Naive B cell (primary cell): ENCODE measurements at places on chromosomes 2 and 18. TPM values are rescaled to one million over a fixed set of nuclear protein-coding genes. Genes with fewer than 3 reads are reported as not detected.
A peak's percentile ranks its signal among the peaks of the same experiment; 100 is the strongest.

DNA sequence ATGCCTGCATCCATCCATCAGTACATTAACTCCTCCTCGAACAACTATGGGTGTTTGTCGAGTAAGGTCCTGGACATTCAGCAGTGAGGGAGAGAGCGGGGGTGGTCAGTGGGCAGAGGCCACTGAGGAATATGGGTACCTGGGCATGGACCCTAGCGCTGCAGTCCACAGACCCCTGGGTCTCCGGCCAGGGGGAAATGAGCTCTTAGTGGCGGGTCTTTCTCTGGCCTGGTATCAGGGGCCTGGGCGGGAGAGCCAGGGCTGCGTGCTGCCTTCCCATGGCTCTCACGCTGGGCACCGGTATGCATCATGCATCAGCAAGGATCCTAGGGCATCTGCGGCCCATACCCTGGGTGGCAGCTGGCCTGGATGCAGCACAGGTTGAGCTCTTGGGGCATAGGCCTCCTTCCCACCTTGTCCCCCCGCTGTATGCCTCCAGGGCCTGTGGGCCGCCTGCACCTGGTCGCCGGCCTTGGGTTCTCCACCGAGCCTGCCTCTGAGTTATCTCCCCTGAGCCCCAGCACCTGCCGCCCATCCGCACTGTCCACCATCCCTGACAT, 1.3 kb upstream of the MOCOS start:
- H3K27ac ChIP-seq, result peak overlapping the region; percentile 58
- H3K27me3 ChIP-seq, result peaks cover 26% of the 10 kb centered on the region
- peak overlapping the region; percentile 89 for H3K4me3 ChIP-seq

DNA sequence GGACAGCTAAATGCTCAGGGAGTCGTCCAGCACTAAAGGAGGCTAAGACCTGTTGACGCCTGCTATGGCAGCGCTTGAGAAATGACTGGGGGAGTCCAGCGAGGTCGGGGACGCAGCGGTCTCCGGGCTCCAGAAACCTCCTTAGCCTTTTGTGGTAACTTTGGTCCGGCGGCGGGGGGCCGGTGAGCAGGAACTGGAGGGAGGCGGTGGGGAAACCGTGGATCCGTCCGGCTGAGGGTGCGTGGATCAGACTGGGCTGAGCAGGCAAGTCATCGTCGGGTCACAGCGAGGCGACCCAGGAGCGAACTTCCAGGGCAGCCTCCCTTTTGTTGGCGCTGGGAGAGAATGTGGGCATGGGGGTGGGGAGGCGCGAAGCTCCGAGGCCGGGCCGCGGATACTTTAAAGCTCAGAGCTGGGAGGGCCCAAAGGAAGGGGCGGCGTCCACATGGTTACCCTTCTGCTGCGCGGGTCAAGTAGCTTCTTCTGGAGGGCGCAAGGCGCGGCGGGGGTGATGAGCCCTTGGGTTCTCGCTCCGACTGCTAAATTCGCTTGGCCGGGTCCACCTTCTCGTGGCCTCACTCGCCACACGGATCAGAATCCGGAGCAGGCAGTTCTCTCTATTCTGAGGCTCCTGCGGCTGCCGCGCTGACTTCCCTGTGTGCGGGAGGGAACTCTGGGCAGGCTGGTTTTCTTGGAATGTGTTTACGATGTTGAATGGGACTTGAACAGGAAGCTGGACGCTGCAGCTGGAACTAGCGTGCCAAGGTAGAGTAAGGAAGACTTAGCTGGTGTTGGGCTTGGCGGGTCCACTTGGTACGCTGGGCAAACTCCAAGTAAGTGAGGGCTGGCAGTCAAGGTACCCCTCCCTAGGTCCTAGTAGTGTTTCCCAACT, 920 bp downstream of the GULP1 start:
- no peak overlapping the region for H3K27ac ChIP-seq
- peaks cover 5% of the 10 kb centered on the region for H3K4me1 ChIP-seq
- H3K4me3 ChIP-seq, result no peak overlapping the region
- peaks cover 7% of the 10 kb centered on the region for H3K36me3 ChIP-seq

- peaks cover 9% of the 10 kb centered on the region for H3K27me3 ChIP-seq
- H3K4me1 ChIP-seq, result peaks cover 29% of the 10 kb centered on the region
- H3K27ac ChIP-seq, result no peak overlapping the region
- H3K4me3 ChIP-seq, result no peak overlapping the region
- DNase-seq, result no peak
Measured at GRCh38 chr2:24788816-24789215, 4.4 kb downstream of the PTRHD1 start.

- H3K4me1 ChIP-seq, result peaks cover 78% of the 10 kb centered on the region
- peak overlapping the region; percentile 72 for H3K4me3 ChIP-seq
- no peaks in the 10 kb centered on the region for H3K36me3 ChIP-seq
- DNase-seq, result peak; percentile 71
- H3K27ac ChIP-seq, result peak overlapping the region; percentile 96
Measured at GRCh38 chr2:109213646-109214433, 84.8 kb downstream of the SH3RF3 start.

DNA sequence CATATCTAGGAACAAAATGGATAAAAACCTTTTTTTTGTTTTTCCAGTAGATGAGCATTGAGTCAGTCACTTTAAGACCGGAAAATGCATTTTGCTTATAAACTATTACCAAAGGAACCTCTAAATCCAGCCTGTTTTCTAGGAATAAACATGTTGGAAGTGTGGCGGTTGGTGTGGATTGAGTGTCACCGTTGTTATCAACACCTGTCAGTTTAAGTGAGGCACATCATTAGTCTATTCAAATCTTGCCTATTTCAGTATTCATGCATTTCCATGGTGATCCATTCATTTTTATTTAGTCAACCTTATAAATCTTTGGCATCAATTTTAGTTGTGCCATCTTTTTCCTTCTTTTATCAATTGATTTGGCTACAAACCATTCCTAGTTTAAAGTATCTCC, 3.3 kb downstream of the KLHL29 start:
- peaks cover 8% of the 10 kb centered on the region for H3K36me3 ChIP-seq
- H3K4me3 ChIP-seq, result no peak overlapping the region
- H3K4me1 ChIP-seq, result peaks cover 10% of the 10 kb centered on the region
- DNase-seq, result no peak
- H3K27me3 ChIP-seq, result peaks cover 66% of the 10 kb centered on the region

DNA sequence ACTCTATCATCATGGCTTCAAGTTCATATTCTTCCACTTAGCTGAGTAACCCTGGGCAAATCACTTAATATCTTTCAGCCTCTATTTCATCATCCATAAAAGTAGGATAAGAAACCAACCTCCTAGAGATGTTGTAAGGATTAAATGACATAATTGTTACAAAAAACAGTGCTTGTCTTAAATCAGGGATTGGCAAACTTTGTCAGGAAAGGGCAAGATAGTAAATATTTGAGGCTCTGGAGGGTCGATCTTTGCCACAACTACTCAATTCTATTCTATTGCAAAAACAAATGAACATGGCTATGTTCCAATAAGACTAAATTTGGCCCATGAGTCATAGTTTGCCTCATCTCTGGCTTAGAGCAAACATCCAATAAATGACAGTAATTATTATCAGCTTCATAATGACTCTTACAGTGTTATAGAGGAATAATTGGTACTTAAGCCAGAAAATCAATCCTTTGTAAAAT, 184.7 kb downstream of the SATB2 start:
- H3K27me3 ChIP-seq, result no peaks in the 10 kb centered on the region
- no peaks in the 10 kb centered on the region for H3K4me1 ChIP-seq
- H3K27ac ChIP-seq, result no peak overlapping the region
- H3K36me3 ChIP-seq, result no peaks in the 10 kb centered on the region

GRCh38 chr2:197191940-197192322, 118.6 kb downstream of the ANKRD44 start:
- DNase-seq, result no peak
- peaks cover 75% of the 10 kb centered on the region for H3K4me1 ChIP-seq
- no peaks in the 10 kb centered on the region for H3K27me3 ChIP-seq
- H3K27ac ChIP-seq, result peak overlapping the region; percentile 83
- H3K4me3 ChIP-seq, result peak overlapping the region; percentile 32
- H3K36me3 ChIP-seq, result peaks cover 8% of the 10 kb centered on the region

DNA sequence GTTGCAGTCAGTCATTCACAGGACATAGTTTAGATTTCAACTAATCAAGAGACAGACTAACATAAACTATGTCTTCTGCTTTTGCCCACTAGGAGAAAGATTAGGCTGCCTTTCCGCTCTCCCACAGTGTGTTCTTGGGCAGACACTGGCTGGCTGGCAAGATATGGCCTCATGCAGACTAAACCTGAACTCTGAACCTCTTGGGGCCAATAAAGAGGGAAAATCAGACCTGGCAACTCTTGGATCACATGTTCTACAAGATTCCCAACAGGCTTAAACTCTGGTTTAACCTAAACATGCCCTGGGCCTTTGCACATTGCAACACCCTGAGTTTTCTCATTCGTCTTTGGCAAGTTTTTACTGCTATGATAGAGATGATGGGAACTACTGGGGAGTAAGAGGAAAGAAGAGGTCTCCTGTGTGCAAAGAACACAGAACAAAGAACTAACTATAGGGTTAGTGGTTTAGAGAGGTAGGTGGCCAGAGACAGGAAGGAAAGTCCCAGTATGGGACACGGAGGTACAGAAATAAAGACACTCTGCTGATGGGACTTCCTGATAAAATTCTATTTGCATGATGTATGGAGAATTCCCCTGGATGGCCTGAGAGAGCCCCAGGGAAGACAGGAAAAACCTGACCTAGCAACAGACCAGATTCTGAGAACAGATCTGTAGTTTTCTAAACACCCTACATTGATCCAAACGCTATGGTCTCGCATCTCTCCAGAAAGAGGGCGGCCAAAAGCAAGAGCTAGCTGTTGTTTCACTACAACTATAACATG, 2.0 kb upstream of the ATRAID start:
- H3K4me3 ChIP-seq, result peak overlapping the region; percentile 47
- no peaks in the 10 kb centered on the region for H3K27me3 ChIP-seq
- DNase-seq, result no peak
- H3K36me3 ChIP-seq, result peaks cover 25% of the 10 kb centered on the region

GRCh38 chr2:36441816-36442215, 86.2 kb downstream of the CRIM1 start:
- H3K4me3 ChIP-seq, result peak overlapping the region; percentile 48
- peaks cover 12% of the 10 kb centered on the region for H3K36me3 ChIP-seq
- no peak for DNase-seq
- H3K27me3 ChIP-seq, result no peaks in the 10 kb centered on the region
- no peak overlapping the region for H3K27ac ChIP-seq

DNA sequence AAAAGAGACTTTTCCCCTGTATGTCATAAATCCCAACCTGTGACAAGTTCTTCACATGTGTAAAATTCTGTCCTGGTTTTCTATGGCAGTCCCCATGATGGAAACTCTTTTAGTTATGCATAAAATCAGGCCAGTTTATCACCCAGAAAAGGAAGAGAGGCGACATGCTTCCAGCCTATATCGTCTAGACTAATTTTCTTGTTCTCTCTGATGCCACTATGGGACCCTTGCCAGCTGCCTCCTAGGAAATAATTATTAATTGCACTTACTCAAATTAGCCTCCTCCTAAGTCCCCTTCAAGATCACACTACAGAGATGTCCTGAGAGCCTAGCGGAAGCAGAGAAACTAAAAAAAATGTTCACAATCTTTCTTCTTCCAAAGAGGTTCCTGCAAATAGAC, 722.4 kb downstream of the NRXN1 start:
- no peaks in the 10 kb centered on the region for H3K4me1 ChIP-seq
- H3K4me3 ChIP-seq, result no peak overlapping the region
- no peak for DNase-seq
- no peak overlapping the region for H3K27ac ChIP-seq
- H3K27me3 ChIP-seq, result no peaks in the 10 kb centered on the region

DNA sequence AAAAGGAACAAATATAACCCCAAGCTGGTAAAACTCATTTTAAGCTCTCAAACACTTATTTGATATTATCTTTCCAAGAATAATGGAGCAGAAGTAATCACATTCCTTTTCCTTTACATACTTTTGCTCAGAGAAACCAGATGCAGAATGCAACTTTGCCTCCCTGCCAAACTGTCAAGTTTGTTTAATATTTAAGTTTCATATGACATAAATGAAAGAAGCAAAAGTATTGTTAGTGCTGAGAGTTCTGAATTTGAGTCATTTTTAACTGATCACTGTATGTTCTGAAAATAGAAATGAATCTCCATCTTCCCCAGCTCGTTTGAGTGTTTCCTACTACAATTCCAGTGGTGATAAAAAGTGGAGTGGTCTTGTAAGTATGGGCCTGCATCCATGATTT, 423.4 kb downstream of the PID1 start:
- H3K27me3 ChIP-seq, result no peaks in the 10 kb centered on the region
- H3K27ac ChIP-seq, result no peak overlapping the region
- no peaks in the 10 kb centered on the region for H3K36me3 ChIP-seq
- no peaks in the 10 kb centered on the region for H3K4me1 ChIP-seq
- no peak overlapping the region for H3K4me3 ChIP-seq

- no peaks in the 10 kb centered on the region for H3K27me3 ChIP-seq
- no peak for DNase-seq
- H3K4me1 ChIP-seq, result no peaks in the 10 kb centered on the region
- no peak overlapping the region for H3K27ac ChIP-seq
Measured at GRCh38 chr18:51988277-51988676, 351.7 kb upstream of the DCC start.

DNA sequence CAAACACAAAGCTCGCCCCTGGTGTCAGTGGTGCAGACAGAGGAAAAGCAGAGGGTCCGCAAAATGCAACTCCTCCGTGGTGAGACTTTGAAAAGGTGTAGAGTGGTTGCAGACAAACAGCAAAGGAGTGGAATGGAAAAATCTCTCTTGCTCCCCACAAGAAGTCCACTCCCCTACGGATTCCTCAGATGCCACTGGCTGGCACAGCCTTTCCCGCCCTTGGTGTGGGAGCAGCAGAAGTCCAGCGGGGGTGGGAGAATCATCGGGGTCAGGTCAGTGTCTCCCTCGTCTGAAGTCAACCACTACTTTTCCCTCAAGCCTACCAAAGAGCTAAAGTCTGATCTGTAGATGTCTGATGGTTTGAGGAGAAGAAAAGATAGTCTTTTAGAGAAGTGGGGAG, 22.3 kb upstream of the B3GNT7 start:
- H3K36me3 ChIP-seq, result no peaks in the 10 kb centered on the region
- H3K4me1 ChIP-seq, result no peaks in the 10 kb centered on the region
- no peak overlapping the region for H3K4me3 ChIP-seq
- H3K27ac ChIP-seq, result no peak overlapping the region

- no peak for DNase-seq
- H3K4me3 ChIP-seq, result no peak overlapping the region
- no peak overlapping the region for H3K27ac ChIP-seq
- peaks cover 13% of the 10 kb centered on the region for H3K27me3 ChIP-seq
- H3K4me1 ChIP-seq, result no peaks in the 10 kb centered on the region
- H3K36me3 ChIP-seq, result no peaks in the 10 kb centered on the region
Measured at GRCh38 chr18:61608316-61608715, 275.1 kb downstream of the CDH20 start.

- peaks cover 6% of the 10 kb centered on the region for H3K4me1 ChIP-seq
- no peak overlapping the region for H3K4me3 ChIP-seq
- H3K27ac ChIP-seq, result no peak overlapping the region
- no peak for DNase-seq
- peaks cover 10% of the 10 kb centered on the region for H3K27me3 ChIP-seq
- no peaks in the 10 kb centered on the region for H3K36me3 ChIP-seq
Measured at GRCh38 chr18:715626-716025, 3.2 kb upstream of the ENOSF1 start.

- no peaks in the 10 kb centered on the region for H3K36me3 ChIP-seq
- H3K4me1 ChIP-seq, result no peaks in the 10 kb centered on the region
- peaks cover 13% of the 10 kb centered on the region for H3K27me3 ChIP-seq
- no peak overlapping the region for H3K4me3 ChIP-seq
Measured at GRCh38 chr2:19807866-19808265, 93.9 kb downstream of the TTC32 start.

GRCh38 chr2:12819103-12819475, 102.4 kb downstream of the TRIB2 start:
- no peak for DNase-seq
- H3K4me3 ChIP-seq, result no peak overlapping the region
- peak overlapping the region; percentile 65 for H3K27ac ChIP-seq
- H3K27me3 ChIP-seq, result peaks cover 24% of the 10 kb centered on the region

The KCNE4 gene
- not detected for polyA plus RNA-seq

The STARD6 gene
- not detected for polyA plus RNA-seq

The HOXD8 gene
- not detected for polyA plus RNA-seq

The HOXD12 gene
- not detected for polyA plus RNA-seq

The SRD5A2 gene
- polyA plus RNA-seq, result not detected

The C2orf80 gene
- polyA plus RNA-seq, result not detected

The FAM136A gene
- polyA plus RNA-seq, result 41.7 TPM
